Nephron progenitor cell (in vitro differentiated cells): ENCODE measurements at places on chromosomes 1 and 21.
A peak's percentile ranks its signal among the peaks of the same experiment; 100 is the strongest.

GRCh38 chr1:32773018-32773763 lies 44.0 kb downstream of the YARS1 start:
- DNase-seq, result peak; percentile 85

- no peak for DNase-seq
Observed at GRCh38 chr1:3423245-3423829, 31.1 kb upstream of the ARHGEF16 start.

DNA sequence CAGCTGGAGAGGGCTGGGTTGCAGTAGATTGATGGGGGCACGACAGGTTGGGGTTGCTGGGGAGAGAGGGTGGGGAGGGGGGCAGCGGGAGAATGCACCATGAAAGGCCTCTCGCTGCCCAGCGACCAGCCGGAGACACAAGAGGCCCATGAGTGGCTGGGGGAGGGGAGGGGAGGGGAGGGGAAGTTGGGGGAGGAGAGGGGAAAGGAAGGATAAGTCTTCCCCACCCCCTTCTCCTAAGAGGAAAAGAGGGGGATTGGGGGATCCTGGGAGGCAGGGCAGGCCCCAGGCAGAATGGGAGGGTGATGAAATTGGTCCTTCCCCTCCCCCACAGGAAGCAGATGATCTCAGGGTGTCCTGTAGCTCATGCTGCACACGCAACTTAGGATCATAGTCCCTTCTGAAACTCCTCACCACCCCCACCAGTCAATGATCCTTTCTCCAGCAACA lies 45.7 kb downstream of the PAX7 start:
- peak; percentile 44 for DNase-seq

DNA sequence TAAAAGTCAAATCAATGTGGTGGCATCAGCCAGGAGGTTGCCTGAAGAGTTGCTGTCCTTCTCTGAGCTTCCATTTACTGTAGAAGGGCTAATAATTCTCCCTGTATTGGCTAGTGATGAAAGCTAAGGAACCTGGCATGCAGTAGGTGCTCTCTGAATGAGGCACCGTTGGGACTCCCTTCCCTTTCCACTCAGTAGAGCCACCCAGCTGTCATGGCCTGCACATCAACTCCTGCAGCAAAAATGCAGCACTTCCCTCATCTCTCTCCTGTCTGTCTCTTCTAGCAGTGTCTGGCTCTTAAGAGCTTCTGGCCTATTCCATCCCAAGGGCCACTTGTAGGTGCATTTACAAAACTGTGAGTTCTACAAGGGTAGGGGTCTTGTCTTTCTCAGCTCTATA lies 369.0 kb downstream of the MATN1 start:
- no peak for DNase-seq

GRCh38 chr1:160839746-160840145 lies 22.9 kb downstream of the CD244 start:
- DNase-seq, result no peak

- no peak for DNase-seq
Observed at GRCh38 chr1:161047436-161048420, 2.0 kb upstream of the USF1 start.

DNA sequence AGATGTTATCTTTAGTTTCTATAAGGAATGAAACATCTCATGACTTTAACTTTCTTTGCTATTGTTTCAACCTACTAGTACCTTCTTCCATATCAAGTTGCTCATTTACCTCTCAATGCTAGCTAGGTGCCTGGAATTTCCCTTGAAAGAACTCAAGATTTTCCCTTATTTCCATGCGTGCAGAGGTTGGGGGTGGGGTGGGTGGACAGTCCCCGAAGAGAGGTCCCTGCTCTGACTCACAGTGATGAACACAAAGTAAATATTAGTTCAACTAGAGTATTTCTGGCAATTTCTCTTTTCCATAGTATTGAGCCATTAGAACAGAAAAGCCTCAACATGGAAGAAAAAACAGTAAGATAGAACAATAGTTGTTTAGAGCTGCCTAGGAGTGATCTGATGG lies 239.0 kb upstream of the ZP4 start:
- no peak for DNase-seq

- DNase-seq, result no peak
Observed at GRCh38 chr21:26461500-26461899, 111.6 kb downstream of the CYYR1 start.

- peak; percentile 90 for DNase-seq
Observed at GRCh38 chr1:211515090-211516023, 23.4 kb upstream of the RD3 start.

- DNase-seq, result no peak
Observed at GRCh38 chr21:41802684-41803083, 35.8 kb upstream of the RIPK4 start.

GRCh38 chr1:44786138-44786840 lies 1.7 kb downstream of the BEST4 start:
- peak; percentile 87 for DNase-seq

GRCh38 chr1:53315046-53315445 lies 12.8 kb downstream of the LRP8 start:
- no peak for DNase-seq
